ENCODE measurements at places on chromosomes 11 and 22. TPM values are rescaled to one million over a fixed set of nuclear protein-coding genes. Genes with fewer than 3 reads are reported as not detected.

PYGM gene
- 1.1 TPM for total RNA-seq

SYCE3 gene
- total RNA-seq: not detected

SLC43A1 gene
- 3.3 TPM for total RNA-seq

DNA sequence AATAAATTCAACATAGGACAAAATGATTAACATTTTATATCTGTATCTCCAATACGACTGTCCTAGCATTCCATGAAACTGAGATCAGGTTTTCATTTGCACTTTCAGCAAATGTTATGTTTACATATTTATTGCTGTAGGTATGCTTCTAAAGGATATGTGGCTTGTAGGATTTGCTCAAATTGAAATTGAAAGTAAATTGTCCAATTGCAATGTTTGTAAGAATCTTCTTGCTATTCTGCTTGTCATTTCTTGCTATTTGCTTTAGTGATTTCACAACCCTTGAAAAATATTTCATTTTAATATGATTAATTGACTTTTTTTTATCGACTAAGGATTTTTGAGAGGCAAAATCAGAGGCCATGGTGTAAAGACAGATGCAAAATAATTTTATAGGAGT, 904.2 kb upstream of the RAG2 start:
- DNase-seq: no peak

- no peak for DNase-seq
Measured at GRCh38 chr11:126346586-126346940, 8.9 kb upstream of the ST3GAL4 start.

DNA sequence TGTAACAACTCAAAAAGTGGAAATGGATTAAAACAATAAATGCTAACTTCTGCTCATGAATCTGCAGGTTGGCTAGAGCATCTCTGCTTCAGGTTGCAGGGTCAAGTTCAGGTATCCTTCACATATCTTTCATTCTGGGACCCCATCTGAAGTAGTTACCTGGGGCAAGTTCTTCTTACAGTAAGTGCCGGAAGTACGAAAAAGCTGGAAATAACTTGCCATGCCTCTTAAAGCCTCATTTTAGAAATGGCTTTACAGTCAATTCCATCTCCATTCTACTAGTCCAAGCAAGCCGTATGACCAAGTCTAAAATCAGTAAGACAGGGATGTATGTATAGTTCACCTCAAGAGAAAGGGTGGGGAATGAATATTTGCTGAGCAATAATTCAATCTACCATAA, 93.7 kb downstream of the FCHSD2 start:
- DNase-seq: no peak

DNA sequence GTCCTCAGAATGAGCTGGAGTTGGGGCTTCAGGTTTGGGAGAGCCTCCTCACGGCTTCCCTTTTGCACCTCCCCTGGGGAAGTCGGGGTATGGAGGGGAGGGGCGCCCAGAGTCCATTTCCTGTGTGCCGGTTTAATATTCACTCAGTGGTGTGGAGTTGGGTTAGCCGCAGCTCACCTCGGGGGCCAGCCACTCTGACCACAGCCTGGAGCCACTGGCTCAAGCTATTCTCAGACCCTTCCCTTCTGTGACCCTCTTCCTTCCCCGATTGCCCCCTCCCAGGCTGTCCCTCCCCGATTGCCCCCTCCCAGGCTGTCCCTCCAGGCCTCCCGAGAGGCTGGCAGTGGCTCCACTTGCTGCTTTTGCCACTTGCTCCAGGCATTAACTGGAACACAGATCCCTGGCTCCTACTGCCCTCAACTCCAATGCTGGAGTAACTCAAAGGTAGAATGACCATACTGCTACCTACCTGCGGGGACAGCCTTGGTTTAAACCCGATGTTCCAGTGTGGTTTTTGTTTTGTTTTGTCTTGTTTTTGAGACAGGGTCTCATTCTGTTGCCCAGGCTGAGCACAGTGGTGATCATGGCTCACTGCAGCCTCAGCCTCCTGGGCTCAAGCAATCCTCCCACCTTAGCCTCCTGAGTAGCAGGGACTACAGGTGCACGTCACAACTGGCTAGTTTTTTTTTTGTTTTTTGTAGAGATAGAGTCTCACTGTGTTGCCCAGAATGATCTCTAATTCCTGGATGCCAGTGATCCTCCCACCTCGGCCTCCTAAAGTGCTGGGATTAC, 29.3 kb downstream of the RPUSD4 start:
- no peak for DNase-seq

- DNase-seq: no peak
Measured at GRCh38 chr22:31103899-31104694, 3.3 kb downstream of the SELENOM start.

GRCh38 chr11:124069429-124070401, 28.6 kb upstream of the OR10G7 start:
- DNase-seq: no peak

Data from cerebellum (tissue), 4 donors.